ENCODE measurements at places on chromosomes 16 and 17.

DNA sequence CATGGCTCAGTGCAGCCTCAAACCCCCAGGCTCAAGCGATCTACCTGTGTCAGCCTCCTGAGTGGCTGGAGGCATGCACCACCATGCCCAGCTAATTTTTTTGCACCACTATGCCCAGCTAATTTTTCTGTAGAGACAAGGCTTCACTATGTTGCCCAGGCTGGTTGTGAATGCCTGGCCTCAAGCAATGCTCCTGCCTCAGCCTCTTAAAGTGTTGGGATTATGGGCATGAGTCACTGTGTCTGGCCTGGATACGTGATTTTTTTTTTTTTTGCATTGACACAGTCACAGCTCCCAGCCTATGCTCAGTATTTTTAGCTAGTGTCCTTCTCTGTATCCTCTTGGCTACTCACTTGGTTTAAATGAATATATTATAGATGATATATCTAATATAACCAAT, 377.0 kb upstream of the TNRC6C start:
- peak; percentile 34 for DNase-seq

DNA sequence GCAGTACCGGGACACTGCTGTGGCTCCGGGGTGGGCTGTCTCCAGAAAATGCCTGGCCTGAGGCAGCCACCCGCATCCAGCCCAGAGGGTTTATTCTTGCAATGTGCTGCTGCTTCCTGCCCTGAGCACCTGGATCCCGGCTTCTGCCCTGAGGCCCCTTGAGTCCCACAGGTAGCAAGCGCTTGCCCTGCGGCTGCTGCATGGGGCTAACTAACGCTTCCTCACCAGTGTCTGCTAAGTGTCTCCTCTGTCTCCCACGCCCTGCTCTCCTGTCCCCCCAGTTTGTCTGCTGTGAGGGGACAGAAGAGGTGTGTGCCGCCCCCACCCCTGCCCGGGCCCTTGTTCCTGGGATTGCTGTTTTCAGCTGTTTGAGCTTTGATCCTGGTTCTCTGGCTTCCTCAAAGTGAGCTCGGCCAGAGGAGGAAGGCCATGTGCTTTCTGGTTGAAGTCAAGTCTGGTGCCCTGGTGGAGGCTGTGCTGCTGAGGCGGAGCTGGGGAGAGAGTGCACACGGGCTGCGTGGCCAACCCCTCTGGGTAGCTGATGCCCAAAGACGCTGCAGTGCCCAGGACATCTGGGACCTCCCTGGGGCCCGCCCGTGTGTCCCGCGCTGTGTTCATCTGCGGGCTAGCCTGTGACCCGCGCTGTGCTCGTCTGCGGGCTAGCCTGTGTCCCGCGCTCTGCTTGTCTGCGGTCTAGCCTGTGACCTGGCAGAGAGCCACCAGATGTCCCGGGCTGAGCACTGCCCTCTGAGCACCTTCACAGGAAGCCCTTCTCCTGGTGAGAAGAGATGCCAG, 12.9 kb downstream of the STH start:
- DNase-seq, result no peak

- no peak for DNase-seq
Observed at GRCh38 chr17:31591924-31592323, 200.4 kb downstream of the RAB11FIP4 start.

GRCh38 chr17:47072886-47073285, 93.8 kb upstream of the RPRML start:
- no peak for DNase-seq

DNA sequence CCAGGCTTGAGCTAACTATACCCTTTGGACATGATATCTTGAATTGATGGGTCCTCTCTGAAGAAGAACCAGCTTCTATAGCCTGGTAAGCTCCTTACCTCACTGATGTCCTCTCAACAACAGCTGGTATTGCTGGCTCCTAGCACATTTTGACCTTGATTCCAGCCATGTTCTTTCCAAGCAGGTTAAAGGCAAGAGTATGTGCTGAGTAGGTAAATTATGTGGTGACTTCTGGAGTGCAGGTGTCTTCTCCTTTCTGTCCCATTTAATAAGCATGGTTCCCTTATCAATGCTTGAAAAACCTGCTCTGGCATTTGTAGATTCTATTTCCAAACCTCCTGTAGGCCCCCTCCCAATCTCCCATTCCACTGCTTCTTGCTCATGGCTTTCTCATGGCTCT, 300.1 kb downstream of the UTP18 start:
- DNase-seq, result no peak

DNA sequence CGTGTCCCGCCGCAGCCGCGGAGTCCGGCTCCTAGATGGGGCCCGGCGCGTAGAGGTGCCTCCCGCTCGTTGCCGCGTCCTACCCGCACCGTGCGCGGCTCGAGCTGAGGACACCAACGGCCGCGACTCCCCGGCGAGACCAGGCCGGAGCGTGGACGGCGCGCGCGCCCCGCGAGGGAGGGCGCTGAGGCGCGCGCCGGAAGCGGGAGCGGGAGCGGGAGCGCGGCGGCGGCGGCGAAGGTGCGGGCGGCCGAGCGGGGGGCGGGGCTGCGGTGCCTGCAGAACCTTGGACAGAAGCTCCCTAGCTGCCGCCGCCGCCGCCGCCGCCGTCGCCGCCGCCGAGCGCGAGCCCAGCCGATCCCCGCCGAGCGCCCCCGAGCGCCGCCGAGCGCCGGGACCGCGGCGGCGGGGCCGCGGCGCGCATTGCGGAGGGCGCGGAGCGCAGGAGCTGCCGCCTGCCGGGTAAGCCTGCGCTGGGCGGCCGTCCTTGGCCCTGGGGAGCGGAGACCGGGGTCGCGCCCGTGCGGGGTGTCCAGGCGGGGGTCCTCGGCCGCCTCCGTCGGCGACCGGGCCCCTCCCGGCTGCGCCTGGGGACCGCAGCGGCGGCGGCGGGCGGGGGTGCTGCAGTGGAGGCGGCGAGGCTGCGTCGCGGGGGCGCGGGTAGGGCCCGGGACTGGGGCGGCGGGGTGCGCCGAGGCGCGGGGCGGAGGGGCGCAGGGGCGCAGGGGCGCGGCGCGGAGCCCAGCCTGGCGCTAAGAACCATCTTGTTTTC, at the start of gene CDK5R1:
CDK5R1 (plus strand) TSS at position 293 of the 772 bp plus-strand sequence. CDS start 628 bp downstream, outside the sequence.
- no peak for DNase-seq

GRCh38 chr16:54437921-54438320, 151.3 kb upstream of the IRX3 start:
- DNase-seq, result no peak

DNA sequence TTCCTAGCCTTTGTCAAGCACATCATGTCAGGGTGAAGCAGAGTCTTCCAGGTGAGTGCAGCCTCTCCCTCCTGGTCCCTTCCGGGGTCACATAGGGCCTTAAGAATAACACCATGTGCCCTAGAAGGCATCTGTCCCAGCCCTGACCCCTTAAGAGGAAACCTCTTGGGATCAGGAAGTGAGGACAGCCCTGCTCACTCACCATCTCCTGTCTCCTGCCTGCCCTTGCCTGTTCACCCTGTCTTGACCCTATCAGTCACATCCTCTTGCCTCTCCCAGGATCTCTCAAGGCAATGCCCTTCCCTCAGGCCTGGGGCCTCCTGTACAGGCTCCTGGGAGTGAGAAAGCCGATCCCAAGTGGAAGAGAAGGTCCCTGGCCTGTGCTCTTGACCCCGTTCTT, 13.9 kb downstream of the MYL4 start:
- DNase-seq, result no peak

DNA sequence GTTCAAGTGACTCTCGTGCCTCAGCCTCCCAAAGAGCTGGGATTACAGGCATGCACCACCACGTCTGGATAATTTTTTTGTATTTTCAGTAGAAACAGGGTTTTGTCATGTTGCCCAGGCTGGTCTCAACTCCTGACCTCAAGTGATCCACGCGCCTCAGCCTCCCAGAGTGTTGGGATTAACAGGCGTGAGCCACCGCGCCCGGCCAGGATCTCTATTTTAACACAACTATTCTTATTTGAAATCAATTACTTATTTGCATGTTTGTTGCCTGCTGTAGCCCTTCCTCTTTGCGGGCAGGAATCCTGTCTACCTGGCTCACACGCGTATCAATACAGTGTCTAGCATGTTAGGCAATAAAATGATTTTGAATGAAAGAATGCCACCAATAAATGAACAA, 818 bp upstream of the CNEP1R1 start:
- no peak for DNase-seq

- DNase-seq, result no peak
Observed at GRCh38 chr17:21233581-21234347, 19.4 kb downstream of the NATD1 start.

- no peak for DNase-seq
Observed at GRCh38 chr17:42386777-42387657, 1.2 kb downstream of the STAT3 start.

DNA sequence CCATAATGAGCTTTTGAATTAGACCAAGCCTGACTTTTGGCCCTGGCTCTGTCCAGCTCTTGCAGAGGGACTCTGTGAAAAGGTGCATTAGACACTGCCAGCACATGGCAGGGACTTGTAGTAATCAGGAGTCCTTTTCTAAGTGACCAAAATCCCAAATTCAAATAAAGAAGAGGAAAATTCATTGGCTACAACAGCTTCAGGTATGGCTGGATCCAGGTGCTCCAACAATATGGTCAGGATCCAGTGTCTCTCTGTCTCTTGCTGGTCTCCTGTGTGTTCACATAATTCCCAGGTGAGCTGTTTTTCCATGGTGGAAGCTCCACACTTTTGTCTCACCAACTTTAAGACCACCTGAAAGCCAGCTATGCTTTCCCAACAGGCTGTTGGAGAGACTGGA, 358.8 kb upstream of the TNRC6C start:
- no peak for DNase-seq

DNA sequence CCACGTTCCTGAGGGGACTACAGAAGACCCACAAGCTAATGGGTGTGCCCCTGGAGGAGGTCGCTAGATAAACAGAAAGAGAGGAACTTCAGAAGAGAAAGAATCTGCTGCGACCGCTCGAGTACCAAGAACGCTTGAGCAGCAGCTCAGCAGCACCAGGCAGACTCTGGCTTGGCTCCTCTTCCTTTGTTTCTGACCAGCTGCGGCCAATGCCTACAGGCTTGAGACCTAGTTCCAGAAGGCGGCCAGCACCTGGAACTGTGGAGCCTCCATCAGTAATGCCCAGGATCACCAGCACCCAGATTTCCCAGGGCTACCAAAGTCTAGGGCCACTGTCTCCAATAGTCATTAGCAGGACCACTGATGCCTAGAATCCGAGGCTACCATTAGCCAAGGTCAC, 26.0 kb upstream of the GOSR2 start:
- no peak for DNase-seq

- no peak for DNase-seq
Observed at GRCh38 chr17:35866341-35866950, 2.2 kb downstream of the HEATR9 start.

GRCh38 chr16:3131755-3132377, 3.0 kb upstream of the ZNF213 start:
- DNase-seq, result no peak

DNA sequence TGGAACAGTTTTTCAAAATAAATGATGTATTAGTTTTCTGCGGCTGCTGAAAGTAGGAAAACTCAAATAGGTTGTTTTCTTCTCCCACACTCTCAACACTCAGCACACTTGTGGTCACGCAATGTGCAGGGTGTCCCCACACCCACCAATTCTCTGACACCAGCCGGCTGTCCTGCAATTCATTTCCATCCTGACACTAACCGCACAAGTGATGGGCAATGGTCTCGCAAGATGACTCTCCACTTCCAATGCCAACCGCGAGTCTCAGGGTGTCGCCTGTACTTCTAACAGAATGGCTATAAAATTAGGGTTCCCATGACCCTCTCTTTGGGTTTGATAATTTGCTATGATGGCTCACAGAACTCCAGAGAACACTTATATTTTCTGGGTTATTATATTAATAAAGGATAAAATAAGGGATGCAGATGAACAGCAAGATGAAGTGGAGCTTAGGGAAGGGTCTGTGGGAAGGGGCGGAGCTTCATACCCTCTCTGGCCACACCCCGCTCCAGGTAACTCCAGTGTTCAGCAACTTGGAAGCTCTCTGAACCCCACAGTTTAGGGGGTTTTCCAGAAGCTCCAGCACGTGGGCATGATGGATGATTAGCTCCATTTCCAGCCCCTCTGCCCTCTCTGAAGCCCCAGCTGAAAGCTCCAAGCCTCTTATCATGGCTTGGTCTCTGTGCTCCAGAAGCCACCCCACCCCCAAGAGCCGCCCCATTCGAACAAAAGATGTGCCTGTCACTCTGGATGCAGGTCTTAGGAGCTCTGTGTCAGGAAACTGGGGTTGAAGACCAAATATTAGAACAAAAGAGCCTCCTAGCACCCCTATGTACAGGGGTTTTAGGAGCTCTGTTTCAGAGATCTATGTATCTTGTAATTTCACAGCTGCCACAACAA, 19.8 kb downstream of the TAF1C start:
- no peak for DNase-seq

GRCh38 chr17:17156511-17156910, 49.6 kb downstream of the PLD6 start:
- no peak for DNase-seq

DNA sequence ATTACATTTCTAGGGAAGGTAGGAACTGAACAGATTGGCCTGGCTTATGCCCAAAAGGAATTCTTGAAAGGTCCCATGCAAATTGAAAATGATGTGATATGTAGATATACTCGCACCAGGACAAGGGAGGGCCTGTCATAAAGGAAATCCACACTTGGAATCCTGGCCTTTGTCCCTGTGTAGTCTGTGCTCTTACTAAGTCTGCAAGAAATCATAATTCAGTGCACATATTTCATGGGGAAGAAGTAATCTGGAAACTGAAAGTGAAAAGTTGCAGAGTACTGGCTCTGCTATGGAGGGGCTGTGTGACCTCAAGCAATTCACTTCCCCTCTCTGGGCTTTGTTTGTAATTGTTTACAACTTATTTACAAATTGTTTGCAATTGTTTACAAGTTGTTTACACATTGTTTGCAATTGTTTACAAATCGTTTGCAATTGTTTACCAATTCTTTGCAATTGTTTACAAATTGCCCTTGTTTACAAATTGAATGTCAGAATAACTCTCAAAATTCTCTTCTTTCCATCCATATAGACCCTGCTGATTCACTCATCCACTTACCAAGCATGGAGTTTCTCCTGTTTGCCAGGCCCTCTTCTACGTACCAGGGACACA, 12.9 kb downstream of the SCNN1G start:
- no peak for DNase-seq

- no peak for DNase-seq
Observed at GRCh38 chr17:78143214-78144146, 2.7 kb upstream of the C17orf99 start.
